ENCODE measurements at places on chromosomes 16 and 17.

- DNase-seq, result no peak
Measured at GRCh38 chr16:71384073-71384724, 25.7 kb downstream of the CALB2 start.

GRCh38 chr17:5883775-5884665, 186.2 kb upstream of the WSCD1 start:
- DNase-seq, result no peak

- no peak for DNase-seq
Measured at GRCh38 chr17:29162909-29163341, 17.3 kb downstream of the MYO18A start.

DNA sequence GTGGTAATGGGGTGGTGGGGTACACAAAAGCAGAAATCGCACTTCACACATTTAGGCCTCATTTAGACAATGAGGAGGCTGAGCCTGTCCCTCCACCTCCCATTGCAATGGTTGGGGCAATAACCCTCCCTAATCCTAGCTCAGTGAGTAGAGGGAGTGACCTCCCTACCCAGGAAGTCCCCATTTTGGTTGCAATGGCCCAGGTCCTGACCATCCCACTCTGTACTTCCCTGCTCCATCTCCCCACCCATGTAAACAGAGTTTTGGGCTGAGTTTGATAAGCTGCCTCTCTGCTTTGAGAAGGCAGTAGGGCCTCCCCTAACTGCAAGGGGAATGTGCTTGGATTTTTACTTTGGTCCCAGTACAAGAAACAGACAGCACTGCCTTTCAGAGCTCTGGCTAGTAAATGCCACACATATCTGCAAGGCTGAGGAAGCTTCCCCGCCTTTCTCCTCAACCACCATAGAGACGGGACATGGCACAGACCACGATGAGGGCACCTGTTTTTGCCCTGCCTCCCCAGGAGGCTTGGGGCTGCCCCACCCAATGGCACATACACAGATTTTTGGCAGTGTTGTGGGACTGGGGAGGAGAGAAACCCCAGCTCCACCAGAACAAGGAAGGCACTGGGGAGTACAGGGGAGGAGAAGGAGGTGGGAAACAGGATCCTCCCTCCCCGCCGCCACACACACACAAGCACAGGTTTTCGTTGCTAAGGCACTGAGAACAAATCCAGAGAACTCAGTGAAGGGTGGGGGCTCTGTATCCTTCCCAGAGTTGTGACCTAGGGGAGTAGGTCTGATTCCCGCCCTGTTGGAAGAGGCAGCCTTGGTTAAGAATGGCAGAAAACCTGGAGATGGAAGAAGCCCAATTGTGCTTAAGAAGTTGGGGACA, 7.3 kb downstream of the VAT1 start:
- no peak for DNase-seq

DNA sequence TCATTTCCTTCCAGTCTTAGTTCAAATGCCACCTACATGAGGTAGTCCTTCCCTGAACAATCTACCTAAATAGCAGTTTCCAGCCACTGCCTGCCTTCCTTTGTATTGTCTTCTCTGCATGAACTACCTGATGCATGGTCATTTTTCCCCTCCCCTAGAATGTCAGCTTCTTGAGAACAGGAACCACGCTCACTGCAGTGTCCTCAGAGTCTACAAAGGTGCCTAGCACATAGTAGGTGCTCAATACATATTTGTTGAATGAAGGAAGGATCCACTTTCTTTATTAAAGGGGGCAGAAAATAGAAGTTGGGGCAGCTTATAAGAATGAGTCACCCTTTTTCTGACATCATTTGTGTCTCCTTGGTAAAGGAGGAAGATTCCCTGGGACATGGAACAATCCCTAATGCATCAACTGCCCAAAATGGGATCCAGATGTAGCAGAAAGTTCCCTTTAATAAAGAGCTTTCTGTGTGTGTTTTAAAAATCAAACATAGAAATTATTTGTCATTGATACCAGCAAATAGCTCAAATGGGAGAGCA, 4.4 kb upstream of the CYLD start:
- DNase-seq, result no peak

DNA sequence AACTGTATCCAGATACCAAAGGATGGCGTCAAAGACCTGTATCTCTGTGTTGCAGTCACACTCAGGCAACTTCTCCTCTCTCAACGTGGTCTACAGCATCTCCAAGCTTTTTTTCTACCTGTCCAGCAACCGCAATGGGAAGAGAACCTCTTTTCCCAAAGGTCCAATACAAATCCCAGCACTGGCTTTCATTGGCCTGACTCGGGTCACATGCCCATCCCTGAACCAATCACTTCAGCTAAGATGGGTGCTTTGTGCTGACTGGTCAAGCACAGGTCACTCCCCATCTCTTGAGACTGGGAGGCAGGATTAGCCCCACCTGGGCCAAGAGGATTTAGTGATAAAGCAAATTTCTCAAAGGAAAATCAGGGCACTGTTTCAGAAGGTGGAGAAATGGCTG, 71.2 kb upstream of the C16orf82 start:
- no peak for DNase-seq

DNA sequence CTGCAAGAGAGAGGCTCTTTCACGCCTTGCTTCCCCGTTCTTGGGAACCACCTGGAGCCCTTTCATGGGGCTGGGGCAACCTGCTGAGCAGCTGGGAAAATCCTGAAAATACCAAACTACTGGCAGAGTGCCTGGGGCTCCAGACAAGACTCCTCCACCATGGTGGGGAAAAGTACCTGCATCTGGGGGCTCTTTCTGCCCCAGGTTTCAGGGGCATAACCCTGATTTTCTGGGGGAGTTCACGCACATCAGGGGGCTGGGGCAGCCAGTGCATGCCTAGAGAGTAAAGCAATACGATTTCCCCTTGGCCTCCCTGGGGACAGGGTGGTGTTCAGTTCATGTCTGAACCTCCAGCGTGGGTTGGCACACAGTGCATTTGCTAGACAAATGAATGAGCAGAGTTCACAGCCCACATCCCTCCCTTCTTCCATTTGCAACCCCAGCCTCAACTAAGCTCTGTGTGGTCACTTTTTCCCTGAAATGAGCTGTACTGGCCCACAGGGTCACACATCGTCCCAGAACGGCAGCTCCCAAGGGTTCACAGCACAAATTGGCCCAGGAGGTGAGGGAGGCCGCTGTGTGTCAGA, 5.2 kb upstream of the CDC42EP4 start:
- DNase-seq, result no peak

DNA sequence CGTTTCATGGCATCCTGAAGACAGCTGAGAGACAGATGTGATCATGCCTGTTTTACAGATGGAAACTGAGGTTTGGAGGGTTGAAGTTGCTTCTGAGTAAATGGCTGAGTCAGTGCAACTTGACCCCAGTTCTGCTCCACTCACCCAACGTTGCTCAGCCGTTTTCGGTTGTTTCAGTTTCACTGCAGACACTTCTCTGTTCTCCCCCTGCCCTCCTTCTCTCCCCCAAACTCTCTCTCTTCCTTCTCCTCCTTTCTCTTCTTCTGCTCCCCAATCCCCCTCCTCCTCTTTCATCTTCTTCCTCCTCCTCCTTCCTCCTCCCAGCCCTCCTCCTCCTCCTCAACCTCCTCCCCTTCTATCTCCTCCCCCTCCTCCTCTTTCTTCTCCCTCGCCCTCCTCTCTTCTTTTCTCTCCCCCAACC, 9.4 kb upstream of the CEP20 start:
- no peak for DNase-seq

DNA sequence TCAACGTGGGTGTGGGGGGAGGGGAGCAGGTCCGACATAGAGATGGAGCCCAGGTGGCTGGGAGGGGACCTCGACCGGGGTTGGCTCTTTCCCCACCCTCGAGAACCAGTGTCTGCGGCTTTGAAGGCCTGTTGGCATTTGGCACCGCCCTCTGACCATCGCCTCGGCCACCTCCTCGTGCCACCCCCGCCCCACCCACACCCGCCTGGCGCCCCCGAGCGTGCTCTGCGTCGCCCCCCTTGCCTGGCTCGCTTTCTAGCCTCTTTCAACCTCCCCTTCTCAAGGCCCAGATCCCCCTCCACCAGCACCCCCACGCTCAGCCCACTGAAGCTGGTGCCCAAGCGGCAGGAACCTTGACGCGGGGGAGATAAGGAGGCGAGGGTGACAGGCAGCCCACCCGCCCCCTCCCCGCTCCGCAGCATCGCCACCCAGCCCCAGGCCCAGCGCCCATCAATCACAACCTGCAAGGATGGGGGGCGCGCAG, 619 bp downstream of the CACNB1 start:
- DNase-seq, result no peak

DNA sequence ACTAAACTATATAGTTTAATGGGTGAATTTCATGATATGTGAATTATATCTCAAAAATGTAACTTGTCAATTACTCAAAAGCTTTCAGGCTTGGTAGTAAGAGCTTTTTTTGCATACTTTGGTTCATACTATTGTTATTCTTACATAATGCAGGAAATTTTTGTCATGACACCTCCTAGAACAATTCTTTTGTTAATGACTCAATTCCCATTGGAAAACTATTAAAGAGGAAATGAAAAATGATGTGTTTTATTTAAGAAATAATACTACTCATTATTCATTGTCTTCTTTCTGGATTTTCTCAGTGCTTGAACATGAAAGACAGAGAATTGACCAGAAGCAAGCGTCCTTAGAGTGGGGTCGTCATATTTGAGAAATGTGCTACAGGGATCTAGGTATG, 196.4 kb upstream of the KCNJ16 start:
- DNase-seq, result no peak

DNA sequence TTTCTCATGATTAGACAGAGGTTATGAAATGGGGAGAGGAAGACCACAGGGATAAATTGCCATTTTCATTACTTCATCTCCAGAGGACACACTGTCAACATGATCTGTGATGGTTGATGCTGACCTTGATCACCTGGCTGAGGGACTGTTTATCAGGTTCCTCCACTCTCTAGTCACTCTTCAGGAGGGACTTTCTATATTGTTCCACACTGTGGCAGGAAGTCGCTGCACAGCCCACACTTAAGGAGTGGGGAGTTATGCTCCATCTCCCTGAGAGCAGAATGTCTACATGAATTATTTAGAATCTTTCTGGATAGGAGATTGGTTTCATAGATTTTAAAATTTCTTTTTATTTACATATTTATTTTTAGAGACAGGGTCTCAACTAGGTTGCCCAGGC, 46.7 kb downstream of the CYB5B start:
- DNase-seq, result no peak

DNA sequence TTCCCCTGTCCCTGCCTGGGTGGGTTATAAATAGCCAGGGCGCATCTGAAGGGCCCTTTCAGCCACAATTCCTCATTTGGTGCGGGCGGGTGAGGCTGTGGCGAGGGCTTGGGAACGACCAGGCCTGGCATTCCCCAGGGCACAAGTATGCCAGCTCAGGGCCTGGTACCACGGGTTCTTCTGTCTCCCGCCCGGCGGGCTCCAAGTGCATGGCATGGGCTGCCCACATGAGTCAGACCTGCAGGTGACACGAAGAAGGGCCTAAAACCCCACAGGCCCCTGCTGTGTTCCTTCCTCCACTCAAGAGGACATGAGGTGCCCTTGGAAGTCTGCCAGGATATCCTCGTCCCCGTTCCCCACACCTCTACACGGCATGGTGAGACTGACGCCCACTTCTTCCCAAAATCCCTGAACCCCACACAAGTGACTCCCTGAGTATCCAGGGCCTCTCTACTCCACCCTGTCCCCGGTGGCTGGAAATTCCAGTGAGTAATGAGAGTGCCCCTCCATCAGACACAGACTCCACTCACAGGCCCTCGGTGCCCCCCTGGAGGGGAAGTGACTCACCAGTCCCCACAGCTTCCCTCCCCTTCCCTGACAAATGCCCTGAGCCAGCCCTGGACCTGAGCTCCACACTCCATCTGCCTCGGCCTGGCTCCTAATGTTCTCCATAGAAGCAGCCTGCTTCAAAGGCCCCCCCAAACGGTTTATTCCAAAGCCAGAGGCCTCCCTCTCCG, 68.8 kb downstream of the ABR start:
- no peak for DNase-seq

DNA sequence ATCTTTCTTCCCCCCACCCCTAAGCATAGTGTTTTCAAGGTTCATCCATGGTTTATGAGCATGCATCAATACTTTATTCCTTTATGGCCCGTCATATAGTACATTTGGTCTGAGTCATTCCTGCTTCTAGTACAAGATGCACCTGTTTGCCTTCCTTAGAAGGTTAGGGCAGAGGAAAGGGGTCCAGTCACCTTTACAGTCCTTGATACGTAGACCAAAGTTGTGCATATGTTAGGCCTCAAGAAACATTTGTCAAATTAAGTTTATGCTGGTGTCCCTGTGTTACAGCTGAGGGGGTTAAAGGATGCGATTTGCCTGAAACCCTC, 1.4 kb downstream of the CYB5D2 start:
- DNase-seq, result no peak
